ENCODE measurements at places on chromosomes 1 and 21.

GRCh38 chr1:21304488-21304887, 14.2 kb upstream of the ECE1 start:
- DNase-seq: no peak

DNA sequence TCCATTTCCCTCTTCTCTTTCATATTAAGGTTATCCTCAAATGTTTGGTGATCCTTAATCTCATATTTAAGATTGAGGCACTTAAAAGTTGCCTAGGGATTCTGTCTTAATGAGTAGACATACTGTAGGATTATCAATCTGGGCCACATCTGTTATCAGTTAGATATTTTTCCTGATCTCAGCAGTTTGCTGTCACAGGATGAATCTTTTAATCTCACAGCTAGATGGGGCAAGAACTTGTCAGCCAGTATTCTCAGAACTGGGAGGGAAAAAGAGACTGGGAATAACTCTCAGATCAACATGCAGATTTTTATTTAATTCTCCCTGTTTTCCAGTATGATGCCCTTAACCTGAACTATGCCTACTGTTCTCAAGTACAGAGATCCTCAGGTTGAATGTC, 14.0 kb downstream of the ZNF644 start:
- DNase-seq: no peak

GRCh38 chr1:117059334-117059677, 820 bp upstream of the TTF2 start:
- DNase-seq: peak; percentile 37

- DNase-seq: no peak
Measured at GRCh38 chr1:85544689-85545215, 35.8 kb upstream of the CCN1 start.

DNA sequence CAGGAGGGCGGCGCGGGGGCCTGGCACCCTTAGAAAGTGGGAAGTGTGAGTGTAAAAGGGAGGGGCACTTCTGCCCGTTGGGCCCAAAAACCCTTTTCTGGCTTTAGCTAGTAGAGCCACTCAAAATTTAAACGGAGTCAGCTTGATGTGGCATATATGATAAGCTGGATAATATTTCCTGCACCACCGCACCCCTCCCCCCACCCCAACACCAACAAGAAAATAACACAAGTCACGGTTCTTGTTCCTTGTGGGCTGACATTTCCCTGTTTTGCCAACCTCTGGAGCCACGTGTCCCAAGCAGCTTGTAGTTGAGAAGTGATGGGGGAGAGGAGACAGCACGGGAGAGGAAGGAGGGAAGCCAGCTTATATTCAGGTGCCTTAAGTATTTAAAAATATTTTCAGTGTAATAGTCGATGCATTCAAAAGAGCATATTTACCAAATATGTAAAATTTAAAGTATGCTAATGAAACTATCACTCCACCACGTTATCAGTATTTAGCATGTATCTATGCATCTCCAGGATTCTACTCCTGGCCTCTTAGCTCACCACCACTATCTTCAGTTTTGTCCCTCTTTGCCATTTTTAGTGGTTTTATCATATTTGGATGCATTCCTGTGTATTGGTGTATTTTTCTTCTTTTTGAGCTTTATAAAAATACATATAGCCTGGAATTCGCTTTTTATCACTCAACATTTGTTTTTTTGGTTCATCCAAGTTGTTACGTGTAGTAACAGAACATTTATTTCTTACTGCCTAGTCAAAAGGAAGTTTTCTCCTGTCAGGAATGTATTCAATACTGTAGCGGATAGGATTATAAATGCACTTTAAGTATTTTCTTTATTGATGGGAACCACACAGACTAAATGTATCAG, 773 bp upstream of the DDX59 start:
- DNase-seq: peak; percentile 61

- DNase-seq: no peak
Measured at GRCh38 chr1:218361298-218362065, 16.3 kb downstream of the TGFB2 start.

- DNase-seq: peak; percentile 11
Measured at GRCh38 chr1:53585129-53585528, 125.9 kb downstream of the DMRTB1 start.

DNA sequence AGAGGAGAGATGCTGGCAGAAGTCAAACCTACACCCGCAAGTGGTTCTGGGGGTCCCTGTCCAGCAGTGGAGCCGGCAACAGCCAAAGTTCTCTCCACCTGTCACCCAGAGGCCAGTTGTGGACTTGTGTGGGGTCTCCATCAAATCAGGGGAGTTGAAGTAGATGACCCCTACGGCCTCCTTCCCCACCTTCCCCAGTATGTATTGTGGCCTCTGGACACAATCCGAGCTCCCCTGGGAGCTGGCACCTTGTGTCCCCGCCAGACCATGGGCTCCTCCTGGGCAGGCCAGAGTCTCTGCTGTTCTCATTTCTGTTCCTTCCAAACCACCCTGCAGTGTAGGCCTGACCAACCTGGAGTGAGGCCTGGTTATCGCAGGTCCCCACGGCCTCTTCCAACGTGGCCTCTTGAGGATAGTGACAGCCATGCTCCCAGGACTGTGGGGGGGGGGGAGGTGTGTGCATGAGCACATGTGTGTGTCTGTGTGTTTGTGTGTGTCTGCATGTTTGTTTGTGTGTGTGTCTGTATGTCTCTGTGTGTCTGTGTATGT, 246.4 kb downstream of the MATN1 start:
- DNase-seq: no peak

DNA sequence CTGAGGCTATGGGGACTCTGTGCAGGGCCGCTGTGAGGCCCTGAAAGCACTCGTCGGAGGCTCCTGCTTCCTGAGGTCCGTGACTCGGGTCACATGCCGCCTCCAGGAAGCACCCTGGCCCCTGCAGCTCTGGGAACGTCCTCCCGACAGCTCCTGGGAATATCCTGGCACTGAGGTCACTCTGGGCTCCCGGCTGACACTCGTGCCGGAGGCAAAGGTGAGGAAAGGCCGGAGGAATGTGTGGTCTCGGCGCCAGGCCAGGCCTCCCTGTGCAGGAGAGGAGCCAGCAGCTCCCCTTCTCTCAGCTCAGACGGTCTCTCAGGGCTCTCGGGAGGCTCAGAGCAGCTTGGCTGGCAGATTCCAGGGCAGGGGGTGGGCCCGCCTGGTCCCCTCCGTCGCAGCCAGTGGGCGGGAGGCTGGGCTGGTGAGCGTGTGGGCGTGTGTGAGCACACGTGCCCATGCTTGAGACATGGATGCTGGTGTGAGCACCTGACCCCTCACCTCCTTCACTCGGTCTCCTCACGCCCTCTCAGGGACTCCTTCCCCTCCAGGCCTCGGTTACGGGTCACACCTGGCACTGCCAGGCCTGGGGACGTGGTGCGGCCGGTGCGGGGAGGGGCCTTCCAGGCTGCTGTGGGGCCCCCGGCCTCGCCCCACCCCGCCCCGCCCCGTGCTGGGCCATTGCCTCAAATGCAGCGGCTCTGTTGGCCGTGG, 5.5 kb upstream of the RNF223 start:
- peak; percentile 51 for DNase-seq

DNA sequence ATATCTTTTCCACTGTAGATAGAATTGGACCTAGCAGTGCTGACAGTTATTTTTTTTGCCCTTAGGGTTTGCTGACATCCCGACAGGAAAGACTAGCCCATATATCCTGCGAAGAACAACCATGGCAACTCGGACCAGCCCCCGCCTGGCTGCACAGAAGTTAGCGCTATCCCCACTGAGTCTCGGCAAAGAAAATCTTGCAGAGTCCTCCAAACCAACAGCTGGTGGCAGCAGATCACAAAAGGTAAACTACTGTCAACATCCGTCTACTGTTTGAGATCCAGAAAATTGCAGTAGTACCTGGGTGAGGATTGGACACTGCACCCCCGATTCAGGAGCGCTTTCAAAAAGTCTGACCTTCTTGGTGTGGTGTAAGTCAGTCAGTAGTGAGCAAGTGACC, 55.8 kb downstream of the CENPF start:
- no peak for DNase-seq

DNA sequence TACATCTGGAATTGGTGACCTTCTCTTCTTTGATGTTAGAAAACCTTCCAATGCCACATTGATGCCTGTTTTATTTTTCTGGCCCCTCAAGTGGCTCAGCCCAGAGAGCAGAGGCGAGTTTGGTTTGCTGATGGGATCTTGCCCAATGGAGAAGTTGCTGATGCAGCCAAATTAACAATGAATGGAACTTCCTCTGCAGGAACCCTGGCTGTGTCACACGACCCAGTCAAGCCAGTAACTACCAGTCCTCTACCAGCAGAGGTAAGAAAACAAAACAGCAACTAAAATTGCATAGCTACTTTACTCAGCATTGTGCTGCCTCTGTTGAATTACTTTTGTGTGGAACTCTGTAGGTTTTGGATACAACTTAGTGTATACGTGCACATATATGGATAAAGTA, 97.6 kb downstream of the CC2D1B start:
- DNase-seq: no peak

DNA sequence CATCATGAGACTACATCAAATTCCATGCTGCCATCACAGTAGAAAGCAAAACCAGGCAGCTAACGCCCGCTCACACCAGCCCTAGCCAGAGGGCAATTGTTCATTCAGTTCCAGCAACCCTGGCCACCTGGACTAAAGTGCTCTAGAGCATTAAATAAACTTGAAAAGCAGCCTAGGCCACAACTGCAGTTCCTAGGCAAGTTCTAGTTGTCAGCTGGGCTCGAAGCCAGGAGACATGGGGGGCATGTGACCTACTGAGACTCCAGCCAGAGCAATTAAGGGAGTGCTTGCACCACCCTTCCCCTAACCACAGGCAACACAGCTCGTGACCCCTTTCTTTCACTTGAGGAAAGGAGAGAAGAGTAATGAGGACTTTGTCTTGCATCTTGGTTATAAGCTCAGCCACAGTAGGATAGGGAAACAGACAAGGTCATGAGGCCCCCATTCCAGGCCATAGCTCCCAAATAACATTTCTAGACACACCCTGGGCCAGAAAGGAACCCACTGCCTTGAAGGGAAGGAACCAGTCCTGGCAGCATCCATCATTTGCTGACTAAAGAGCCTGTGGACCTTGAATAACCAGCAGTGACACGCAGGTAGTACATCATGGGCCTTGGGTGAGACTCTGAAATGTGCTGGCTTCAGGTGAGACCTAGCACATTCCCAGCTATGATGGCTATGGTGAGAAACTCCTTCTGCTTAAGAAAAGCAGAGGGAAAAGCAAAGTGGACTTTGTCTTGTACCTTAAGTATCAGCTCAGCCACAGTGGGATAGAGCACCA, 77.0 kb downstream of the ZZZ3 start:
- peak; percentile 54 for DNase-seq

- no peak for DNase-seq
Measured at GRCh38 chr1:115536279-115536816, 105.4 kb upstream of the VANGL1 start.

DNA sequence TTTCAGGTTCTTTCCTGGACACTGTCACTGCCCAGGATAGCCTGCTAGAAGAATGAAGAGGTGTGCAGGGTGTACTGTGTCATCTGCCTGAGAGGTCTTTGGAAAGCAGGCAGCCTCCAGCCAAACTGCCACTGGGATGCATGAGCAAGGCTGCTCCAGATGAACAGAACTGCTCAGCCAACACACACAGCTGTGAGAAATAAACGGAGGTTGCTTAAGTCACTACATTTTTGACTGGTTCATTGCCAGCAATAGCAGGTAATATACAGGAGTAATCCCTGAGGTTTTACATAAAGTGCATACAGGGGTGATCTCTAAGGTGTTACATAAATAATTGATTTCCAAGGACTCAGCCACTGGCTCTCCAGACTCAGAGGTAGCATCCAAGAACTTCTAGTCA, 516.9 kb downstream of the BRINP3 start:
- DNase-seq: no peak

DNA sequence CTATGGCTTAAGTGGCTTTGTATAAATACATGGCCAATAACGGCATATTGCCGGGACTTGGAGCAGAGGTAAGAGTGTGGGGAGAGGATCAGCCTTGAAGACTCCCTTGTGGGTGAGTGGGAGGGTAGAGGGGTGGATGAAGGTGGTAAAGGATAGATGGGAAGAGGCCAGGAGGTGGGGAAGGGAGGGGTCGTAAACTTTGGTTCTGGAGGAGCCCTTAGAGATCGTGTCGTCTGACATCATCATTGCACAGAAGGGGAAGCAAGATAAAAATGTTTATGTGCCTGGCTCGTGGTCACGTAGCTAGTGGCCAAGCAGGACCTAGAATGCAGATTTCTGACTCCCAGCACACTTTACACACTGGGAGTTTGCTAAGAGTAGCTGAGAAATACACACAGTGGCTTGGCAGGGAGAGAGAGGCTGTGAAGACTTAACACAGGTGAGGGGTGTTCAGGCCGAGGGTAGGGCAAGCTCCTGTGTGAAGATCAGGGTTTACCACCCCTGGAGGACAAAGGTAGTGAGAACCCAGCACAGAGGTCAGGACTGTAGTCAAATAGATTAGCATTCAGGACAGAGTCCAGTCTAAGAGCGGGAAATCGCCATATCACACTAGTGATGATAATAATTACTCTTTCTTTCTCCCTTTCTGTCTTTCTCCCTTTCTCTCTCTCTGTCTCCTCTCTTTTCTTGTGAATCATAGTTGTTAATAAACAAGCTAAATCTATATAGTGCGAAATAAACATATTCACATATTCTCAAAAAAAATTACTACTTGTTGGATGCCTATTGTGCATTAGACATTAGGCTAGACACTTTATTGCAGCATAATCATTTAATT, 75.5 kb downstream of the LRRC8D start:
- DNase-seq: no peak

DNA sequence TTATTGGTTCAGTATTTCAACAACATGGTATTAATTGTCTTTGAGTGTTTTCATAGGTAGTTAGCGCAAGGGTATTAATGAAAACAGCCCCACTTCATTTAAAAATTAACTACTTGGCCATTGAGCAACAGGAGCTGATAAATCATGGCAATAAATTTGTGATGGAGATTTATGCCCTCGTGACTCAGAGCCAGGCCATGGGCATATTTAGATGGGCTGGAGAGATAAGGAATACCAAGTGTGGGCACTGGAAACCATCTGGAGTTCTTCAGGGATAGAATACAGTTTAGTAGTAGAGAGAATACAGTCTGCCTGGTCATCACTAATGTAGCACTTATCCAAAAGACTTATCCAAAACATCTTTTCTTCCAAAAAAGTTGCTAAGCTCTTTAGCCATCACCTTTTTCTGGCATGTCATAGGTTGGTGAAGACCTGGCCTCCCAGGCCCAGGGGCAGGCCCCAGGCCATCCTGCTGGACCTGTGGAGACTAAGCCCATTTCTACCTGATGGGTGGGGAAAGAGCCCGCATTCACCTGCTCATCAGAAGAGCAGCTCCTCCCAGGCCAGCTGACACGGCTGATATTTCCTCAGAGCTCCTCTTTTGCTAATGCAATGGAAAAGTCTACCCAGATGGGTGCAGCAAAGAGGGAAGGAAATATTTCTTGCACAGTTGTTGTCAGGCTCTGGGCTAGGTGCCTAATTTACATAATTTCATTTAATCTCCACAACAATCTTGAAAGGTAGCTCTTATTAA, 238.0 kb downstream of the TM2D1 start:
- no peak for DNase-seq

DNA sequence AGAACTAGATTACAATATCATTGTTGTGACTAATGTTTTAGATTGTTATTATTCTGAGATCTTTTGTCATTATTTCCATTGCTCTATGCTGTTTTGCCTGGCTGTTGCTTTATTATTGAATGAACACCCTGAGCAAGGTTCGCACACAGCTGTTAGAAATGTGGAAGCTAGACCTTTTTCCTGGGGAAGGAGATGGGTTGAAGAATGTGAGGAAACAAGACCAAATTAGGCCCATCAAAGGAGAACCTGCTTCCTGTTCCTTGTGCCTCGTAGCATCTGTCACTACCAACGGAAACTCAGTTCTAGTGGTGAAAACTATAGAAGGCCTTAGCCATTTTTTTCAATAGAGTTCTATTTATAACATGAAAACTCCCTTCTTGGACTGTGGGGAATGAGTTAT, 68.7 kb downstream of the RGL1 start:
- no peak for DNase-seq
